ENCODE measurements at places on chromosomes 5 and 9.

- DNase-seq = no peak
These were observed 113.6 kb downstream of the EFNA5 start for GRCh38 chr5:107557051-107557658.

DNA sequence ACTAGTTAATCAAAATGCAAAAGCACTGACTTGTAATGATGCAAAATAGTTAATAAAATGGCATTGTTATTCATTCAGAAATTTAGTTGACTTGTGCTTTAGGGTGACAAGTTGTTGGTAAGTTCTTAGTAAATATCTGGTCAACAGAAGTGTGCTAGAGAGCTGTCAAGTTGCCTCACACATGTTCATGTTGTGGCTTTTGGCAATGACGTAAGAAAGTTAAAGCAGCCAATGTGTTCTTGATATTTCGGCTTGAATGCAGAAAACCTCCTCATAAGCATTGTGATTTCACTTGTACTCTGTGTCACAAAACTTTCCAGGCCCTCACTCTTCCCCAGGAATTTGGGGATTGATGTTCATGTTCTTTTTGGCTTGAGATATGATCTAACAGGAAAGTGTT, 626.7 kb downstream of the PRR16 start:
- DNase-seq = no peak

DNA sequence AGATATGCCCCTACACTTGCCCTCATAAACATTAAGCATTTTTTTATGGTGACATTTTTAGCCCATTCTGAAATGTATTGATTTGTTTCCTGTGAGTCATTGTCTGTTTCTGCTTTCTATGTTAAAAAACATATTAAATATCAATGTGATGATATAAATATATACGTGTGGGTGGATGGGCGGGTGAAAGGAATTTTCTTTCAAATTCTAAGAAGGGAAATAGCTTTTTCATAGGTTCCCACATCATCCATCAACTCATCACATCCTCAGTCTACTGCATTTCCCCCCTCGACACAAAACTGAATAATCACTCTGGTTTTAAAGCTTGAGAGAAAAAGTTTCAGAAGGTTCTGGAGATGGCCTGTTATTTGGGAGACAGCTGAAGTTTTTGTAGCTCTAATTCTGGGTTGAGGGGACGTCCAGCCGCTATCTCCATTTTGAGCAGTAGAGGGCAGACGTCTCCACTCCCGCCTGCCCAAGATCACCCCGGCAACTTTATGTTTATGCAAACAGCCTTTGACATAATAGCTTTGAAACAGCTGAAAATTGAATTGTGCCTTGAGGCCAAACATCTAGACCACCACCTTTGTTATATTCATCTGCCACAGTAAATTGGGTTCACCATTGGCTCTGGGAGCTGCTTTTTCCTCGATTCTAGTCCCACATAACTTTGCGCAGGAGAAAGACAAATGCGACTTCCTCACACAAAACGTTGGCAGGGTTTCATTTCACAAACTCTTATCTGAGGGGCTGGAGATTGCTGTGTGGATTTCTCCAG, 216.2 kb upstream of the CLINT1 start:
- no peak for DNase-seq

DNA sequence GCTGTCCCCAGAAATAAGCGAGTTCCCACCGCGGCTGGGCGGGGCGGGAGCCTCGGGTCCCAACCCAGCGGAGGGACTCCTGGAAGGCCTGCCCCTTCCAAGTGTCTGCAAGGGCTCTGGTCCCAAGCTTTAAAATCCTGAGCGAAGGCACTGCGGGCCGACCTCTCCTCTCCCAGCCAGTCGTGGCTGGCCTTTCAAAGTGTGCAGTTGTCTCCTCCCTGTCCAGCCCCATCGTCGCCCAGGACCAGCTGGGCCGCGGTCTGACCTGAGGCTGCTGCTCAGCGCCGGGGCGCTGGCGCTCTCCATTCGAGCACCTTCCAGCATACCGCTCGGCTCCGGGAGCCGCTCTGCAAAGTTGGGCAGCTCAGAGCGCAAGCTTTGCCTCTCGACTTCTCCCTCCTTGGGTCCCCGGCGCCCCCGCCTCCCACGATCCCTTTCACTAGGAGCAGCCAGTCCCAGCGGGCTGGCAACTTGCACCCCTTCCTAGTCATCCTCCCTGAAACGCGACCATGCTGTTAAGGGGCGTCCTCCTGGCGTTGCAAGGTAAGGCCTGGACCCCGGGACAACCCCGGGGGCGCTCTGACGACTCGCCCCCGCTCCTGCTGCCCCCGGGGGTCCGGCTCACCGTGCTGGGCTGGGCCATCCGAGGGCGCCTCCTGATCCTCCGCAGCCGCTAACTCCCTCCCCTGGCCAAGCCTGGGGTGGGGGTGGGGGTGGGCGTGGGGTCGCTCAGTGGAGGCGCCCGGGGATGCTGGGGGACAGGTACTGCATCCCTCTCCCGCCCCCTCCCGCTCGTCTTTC, at the start of gene MAMDC2:
TSS of gene MAMDC2 (plus strand) at position 160 of the 801 bp plus-strand sequence. CDS start at position 510, 350 bp downstream.
- no peak for DNase-seq

- DNase-seq = no peak
These were observed 3.4 kb upstream of the RXRA start for GRCh38 chr9:134322781-134323241.

- DNase-seq = no peak
These were observed 20.0 kb upstream of the NPM1 start for GRCh38 chr5:171367424-171368370.

GRCh38 chr9:100206899-100207298, 107.9 kb downstream of the INVS start:
- no peak for DNase-seq

DNA sequence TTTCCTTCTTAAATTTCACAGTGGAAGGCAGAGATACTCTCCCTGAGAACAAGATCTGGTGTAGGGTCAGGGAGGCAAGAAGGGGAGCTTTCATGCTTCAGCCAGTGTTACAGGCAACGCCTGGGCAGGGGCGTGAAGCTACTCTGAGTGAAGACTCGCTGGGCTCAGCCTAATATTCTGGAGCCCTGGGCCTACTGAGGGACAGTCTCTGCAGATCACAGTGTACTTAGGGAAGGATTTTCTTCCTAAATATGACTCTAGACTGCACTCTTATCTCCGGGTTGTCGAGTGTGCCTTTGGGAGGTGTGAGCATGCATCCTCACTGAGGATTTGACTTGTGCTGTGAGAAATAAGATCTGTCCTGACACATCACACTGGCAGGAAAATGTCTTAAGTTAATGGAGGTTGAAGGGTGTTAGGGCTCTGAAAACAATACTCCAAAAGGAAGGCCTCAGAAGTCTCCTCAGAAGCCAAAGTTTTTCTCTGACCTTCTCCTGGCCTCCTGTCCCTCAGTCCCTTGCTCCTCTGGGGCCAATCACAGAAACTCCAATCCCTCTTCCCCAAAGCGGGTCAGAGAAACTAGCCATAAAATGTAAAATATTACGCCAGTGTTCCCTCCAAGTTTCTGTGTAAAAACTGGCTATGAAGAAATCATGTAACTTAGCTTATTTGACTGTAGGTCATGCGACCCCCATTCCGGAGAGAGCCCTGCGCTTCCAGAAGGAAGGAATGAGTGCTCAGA, 156.8 kb upstream of the TBC1D2 start:
- no peak for DNase-seq

DNA sequence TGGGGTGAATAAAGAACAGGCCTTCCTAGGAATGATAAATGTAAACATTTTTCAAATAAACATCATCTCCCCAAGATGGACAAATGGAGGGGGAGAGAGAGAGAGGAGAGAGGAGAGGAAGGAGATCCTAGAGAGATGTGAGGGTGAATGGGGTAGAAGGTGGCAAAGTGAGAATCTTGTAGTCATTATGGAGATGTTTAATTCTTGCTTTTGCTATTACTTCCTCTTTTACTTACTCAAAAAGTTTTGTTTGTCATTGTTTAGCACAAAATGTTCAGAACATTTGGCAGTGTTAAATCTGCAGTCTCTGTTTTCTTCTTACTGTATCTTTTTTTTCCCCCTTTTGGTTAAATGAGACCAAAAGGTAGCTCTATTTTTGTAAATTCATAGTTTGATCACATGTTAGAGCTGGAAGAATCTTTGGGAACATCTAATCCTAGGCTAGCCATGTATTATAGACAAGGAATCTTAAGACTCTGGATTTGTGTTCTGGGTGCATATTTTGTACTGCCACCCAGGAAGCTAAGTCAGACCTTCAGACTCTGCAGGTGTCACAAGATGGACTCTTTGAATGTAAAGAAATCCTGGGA, 266.1 kb downstream of the NTRK2 start:
- no peak for DNase-seq
